Pancreas (tissue), 10 donors: ENCODE measurements at places on chromosomes 5 and 9.

DNA sequence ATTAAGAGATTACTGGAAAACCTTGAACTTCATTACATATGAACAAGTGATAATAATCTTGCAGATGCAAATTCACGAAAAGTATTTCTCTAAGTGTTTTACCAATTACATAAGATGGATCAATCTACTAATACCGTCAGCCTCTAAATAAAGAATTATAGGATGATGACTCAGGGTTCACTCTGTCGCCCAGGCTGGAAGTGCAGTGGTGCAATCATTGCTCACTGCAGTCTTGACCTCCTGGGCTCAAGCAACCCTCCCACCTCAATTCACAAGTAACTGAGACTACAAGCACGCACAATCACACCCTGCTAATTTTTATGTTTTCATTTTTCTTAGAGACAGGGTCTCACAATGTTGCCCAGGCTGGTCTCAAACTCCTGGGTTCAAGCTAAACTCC, 56.1 kb downstream of the CHD1 start:
- DNase-seq: no peak

DNA sequence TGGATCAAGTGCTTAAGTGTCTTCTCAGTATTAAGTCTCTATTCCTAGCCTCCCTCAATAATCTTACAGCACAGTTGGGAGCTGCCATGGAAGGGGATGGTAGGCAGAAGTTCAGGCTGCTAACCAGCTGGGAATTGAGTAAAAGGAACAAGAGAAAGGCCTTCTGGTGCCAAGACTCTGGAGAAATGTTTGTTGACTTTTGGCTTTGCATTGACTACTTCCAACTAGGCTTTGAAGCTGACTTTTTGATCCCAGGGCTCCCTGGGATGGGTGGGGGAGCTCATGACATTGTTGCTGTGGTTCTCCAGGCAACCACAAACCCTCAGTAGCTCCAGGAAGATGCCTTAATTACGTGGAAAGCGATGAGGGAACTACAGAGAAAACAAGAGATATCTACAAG, 85.2 kb upstream of the HTR4 start:
- no peak for DNase-seq

- DNase-seq: no peak
Observed at GRCh38 chr9:130275156-130275555, 9.6 kb downstream of the HMCN2 start.

- no peak for DNase-seq
Observed at GRCh38 chr5:166991601-166992000, 1299.8 kb upstream of the WWC1 start.

- DNase-seq: no peak
Observed at GRCh38 chr5:147512659-147513379, 3.0 kb upstream of the DPYSL3 start.

GRCh38 chr5:90833753-90834152, 275.2 kb downstream of the ADGRV1 start:
- DNase-seq: no peak

GRCh38 chr9:75235632-75236031, 147.3 kb downstream of the OSTF1 start:
- DNase-seq: no peak

DNA sequence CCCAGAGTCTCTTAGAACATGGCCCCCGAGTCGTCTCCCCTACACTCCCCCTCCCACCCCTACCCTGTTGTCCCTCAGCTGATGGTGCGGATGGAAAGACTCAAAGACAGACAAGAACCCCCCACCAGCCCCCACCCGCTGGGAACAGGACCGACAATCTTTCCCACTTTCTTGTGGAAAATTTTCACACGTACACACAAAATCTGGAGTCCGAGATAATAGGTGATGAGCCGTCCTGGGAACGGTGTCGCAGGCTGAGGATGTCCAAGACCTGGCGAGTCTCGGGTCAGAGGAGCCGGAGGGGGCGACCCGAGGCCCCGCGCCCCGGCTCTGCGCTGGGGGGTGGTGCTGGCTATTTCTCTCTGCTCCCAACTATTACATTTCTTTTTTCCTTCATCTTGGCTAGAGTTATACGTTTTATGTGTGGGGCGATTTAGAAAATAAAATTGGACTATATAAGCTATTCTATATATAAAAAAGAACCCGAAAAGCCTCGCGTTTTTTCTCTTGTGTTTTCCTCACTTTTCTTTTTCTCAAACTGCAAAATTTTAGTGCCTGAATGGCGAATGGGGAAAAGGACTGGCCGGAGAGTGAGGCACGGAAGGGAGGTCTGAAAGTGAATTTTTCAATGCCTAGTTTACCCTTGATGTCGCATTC, 188.8 kb downstream of the MEF2C start:
- no peak for DNase-seq

- no peak for DNase-seq
Observed at GRCh38 chr9:37902796-37903646, 906 bp downstream of the SLC25A51 start.

DNA sequence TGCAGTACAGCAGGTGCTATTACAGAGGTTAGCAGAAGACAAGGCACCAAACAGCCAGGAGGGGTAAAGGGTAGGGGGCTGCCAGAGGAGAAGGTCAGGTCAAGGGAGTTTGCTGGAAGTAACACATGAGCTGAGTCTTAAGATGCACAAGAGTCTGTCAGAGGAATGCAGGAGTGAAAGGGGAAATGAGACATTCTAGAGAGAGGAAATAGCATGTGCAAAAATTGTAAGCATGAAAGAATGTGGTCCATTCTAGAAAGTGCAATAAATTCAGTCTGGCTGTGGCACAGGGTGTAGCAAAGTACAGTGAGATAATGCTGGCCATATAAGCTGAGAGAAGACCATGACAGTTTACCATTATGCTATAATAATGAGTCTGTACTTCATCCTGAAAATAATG, 6.6 kb downstream of the GOLGA1 start:
- DNase-seq: no peak

- DNase-seq: no peak
Observed at GRCh38 chr5:54289769-54290168, 20.6 kb downstream of the ARL15 start.

DNA sequence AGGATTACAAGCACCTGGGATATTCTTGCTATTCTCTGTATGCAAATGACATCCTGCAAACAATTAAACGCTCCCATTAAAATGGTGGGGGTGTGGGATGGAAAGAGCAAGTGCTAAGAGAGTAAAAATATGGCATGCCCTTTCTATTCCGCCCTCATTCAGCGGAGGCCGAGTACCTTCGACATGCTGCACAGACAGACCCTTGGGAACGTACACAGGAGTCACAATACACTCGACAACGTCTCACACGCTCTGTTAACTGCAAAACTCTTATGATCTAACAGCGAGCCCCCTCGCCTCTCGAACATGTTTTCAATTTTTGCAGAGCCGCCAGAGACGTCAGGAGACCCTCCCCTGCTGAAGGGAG, 322.2 kb downstream of the CEMIP2 start:
- no peak for DNase-seq

GRCh38 chr9:93588641-93589609, 12.5 kb downstream of the PHF2 start:
- no peak for DNase-seq

DNA sequence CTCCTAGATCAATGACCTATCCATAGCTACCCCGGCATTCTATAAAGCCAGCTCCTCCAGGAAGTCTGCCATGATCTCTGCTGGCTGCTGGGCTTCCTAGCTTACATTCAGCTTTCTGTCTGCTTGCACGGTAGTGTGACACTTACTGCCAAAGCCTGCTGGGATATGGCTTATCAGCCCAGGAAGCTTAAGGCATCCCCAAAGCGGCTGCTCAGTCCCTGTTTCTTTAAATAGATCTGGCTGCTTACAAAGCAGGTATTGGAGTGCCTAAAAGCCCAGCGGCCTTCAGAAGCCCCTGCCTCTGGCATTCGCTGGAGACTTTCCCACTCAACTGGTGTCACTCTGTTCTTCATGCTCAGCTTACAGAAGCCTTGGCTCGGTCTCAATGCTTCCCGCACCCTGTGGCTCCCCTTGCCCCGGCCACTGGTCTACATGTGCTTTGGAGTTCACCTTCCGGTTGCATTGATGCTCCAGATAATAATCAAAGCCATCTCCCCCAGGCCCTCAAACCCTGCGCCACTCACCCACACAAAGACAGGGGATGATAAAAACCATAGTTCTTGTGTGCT, 31.3 kb upstream of the STRBP start:
- no peak for DNase-seq

- no peak for DNase-seq
Observed at GRCh38 chr9:107945961-107946360, 456.4 kb upstream of the KLF4 start.

- no peak for DNase-seq
Observed at GRCh38 chr9:134291961-134292871, 34.0 kb upstream of the RXRA start.

DNA sequence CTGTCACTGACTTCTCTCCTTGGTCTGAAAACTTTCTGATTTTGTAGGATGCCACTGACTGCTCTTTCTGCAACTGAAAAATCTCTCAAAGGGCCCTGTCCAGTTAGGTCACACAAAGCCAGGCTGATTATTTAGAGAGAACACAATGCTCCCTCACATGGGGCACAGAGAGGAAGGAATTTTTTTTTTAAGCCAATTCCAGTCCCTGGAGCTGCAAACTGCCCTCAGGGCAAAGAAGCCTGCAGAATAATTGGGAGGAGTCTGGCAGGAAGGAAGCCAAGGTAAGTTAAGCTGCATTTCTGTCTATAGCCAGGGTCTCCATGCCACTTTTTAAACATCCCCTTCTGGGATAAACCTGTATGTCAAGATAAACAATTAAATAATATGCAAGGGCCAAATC, 305.5 kb downstream of the ZSWIM6 start:
- DNase-seq: no peak

DNA sequence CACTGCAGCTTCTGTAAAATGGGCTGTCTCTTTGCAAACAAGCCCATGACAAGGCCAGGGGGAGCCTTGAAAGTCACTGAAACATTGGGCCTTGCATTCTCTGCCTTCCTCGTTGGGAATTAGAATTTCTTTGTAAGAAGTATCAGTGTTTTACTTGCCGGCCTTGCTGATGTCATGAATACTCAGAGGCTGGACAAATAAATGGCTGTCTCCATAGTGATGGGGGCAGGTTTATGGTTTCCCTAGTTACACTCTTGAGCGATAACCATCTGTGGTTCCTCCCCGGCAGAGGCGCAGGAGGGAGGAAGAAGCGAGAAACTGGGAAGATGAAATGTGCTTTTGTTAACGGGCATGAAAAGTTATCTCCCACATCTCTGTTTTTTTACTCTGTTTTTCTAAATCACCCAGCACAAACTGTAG, 272.7 kb upstream of the PANK3 start:
- DNase-seq: no peak

GRCh38 chr5:132385326-132386105, 16.0 kb downstream of the SLC22A5 start:
- DNase-seq: no peak

- peak; percentile 63 for DNase-seq
Observed at GRCh38 chr9:121772600-121773285, 121.3 kb downstream of the DAB2IP start.
